Pancreas (tissue), 10 donors: ENCODE measurements at places on chromosomes 4 and X. TPM values are rescaled to one million over a fixed set of nuclear protein-coding genes. Genes with fewer than 3 reads are reported as not detected.

The ENOX2 gene
- 4.6 TPM for total RNA-seq

The TLL1 gene
- 2.7 TPM for total RNA-seq

The TKTL1 gene
- not detected for total RNA-seq

The CFP gene
- 0.31 TPM for total RNA-seq

The TBC1D9 gene
- total RNA-seq = 17.9 TPM

The FAM53A gene
- 1.4 TPM for total RNA-seq

The CT45A1 gene
- total RNA-seq = not detected
